Left cardiac atrium (tissue), 4 donors: ENCODE measurements at places on chromosomes 12 and 14. TPM values are rescaled to one million over a fixed set of nuclear protein-coding genes. Genes with fewer than 3 reads are reported as not detected.

DNA sequence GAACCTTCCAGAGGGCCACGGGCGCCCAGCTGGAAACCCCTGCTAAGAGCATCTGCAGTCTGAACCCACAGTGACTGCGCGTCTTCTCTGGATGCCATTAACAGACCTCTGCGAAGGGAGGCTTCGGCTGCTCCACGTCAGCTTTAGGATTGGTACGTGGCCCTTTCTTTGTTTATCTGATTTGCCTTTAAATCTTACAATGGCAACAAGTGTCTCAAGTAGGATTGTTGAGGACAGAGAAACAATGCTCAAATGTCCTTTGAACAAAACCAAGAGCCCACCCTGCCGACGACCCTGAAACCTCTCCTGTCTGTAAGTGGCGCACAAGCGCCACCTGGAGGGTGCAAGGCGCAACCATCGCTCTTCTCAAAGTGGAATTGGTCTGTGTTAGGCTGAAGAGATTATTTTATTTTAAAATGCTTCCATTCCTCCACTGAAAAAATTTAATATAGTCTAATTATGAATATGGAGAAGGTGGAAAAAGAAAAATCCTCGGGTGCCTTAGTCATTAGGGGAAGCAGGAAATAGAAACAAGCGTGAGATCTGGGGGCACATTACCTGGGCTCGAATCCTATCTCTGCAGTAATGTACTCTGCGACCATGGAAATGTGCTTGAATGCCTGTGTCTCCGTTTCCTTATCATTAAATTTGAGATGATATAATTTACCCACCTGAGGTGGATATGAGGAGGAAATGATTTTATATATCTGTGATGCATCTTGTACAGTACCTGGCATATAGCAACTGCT, 82.6 kb upstream of the PTPRB start:
- peak; percentile 51 for DNase-seq

- no peak for DNase-seq
These were observed 15.0 kb upstream of the MANSC4 start for GRCh38 chr12:27794818-27795584.

GRCh38 chr12:53677016-53677799, 1.3 kb upstream of the ATP5MC2 start:
- no peak for DNase-seq

DNA sequence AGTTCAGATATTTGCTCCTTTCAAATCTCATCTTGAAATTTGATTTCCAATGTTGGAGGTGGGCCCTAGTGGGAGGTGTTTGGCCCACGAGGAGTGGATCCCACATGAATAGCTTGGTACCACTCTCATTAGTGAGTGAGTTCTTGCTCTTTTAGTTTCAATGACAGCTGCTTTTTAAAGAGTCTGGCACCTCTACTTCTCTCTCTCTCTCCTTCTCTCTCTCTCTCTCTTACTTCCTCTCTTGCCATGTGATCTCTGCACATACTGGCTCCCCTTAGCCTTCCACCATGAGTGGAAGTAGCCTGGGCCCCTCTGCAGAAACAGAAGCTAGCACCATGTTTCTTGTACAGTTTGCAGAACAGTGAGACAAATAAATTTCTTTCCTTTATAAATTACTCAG, 25.1 kb downstream of the GPR65 start:
- DNase-seq, result no peak

GRCh38 chr12:115983226-115983798, 294.2 kb downstream of the MED13L start:
- DNase-seq, result no peak

GRCh38 chr12:62230652-62231051, 29.6 kb upstream of the USP15 start:
- DNase-seq, result no peak

DNA sequence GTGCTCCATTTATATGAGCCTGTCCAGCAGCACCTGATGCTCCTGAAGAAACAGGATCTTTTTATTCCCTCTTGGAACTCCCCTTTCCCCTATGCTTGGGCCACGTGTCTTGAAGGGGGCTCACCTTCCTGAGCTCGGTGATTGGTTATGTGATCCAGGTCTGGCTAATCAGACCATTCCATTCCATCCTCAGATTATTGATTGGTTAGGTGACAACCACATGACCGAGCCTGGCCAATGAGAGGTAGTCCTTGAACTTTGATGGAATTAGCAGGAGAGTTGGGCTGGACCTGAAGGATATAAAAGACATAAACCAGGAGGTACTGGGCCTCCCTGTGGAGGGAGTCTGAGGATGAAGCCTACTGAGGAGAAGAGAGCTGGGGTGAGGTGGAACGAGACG, 216.6 kb upstream of the LHX5 start:
- DNase-seq, result no peak

GRCh38 chr12:15601210-15601800, 187.9 kb downstream of the EPS8 start:
- DNase-seq, result no peak

GRCh38 chr12:132617822-132618682, 524 bp upstream of the P2RX2 start:
- DNase-seq, result no peak

DNA sequence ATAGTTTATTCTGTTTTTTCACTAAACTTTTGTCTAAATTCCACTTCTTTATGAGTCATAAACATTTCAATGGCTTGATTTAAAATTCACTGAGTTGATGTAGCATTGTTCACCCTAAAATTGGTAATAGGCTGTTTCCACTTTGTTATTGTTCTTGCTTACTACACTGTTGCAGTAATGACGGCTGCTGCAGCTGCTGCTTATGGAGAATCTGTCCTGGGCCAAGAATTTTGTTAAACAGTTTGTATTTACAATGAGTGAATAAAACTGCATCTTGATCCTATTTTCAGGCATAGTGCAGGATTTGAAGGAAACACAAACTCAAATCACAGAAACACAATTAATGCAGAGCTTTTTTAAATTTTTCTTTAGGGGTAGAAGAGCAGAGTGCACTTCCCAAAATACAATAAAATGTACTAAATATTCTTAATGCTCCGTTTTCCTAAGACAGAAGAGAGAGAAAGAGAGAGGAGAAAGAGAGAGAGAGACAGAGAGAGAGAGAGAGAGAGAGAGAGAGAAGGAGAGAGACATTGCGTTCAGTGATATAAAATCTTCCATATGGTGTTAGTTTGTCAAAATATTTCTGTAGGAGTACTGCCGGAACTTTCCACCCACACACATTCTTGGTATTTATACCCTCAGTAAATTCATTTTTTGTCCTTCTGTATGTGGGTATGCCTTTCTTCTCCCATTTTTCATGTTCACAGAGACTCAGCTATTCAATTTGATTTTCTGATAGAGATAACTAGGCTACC, 266.4 kb downstream of the LRFN5 start:
- DNase-seq, result no peak

- no peak for DNase-seq
These were observed 51.2 kb upstream of the AEBP2 start for GRCh38 chr12:19388131-19388549.

GRCh38 chr12:26732005-26732908, 100.7 kb downstream of the ITPR2 start:
- no peak for DNase-seq

KRT2 gene
- not detected for total RNA-seq

CLEC2D gene
- 9.5 TPM for total RNA-seq

MIS18BP1 gene
- 7.1 TPM for total RNA-seq
